ENCODE measurements at places on chromosomes 1 and 21.

- no peak for DNase-seq
These were observed at the start of gene TNFRSF8 for GRCh38 chr1:12063141-12064072. Gene TNFRSF8 (plus strand): TSS chr1:12063303. CDS start chr1:12063599, 296 bp downstream.

DNA sequence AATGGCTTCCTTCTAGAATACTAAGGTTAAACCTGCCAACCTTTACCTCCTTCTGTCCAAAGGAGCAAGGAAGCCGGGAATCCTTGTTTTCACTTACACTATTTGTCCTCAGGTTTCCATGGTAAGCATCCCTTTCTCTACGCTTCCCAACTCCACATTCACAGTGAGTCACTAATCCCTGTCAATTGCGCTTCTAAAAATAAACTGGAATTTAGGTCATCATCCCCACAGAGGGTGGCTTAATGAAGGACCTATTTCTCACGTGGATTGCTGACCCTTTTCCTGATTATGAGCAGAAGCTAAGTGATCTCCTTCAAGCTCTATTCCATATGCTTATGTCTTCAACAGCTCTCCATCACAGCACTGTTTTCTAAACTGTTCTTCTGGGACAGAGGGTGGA, 39.9 kb upstream of the ABCA4 start:
- no peak for DNase-seq

GRCh38 chr1:154418062-154418921, 13.1 kb downstream of the IL6R start:
- no peak for DNase-seq

DNA sequence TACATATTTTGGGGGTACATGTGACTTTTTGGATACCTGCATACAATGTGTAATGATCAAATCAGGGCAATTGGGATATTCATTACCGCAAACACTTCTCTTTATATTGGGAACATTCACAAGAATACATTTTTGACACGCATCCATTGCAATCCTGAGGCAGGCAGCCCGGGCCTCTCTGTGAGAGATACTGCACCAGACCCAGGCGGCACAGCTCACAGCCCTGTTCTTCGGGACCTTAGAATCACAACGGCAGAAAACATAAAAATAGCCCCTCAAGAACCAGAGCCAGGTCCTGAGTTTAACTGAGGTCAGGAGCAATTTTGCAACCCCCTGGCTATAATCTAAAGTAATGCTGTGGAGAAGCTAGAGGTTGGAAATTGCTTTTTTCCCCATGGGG, 90.8 kb upstream of the PGBD5 start:
- no peak for DNase-seq

DNA sequence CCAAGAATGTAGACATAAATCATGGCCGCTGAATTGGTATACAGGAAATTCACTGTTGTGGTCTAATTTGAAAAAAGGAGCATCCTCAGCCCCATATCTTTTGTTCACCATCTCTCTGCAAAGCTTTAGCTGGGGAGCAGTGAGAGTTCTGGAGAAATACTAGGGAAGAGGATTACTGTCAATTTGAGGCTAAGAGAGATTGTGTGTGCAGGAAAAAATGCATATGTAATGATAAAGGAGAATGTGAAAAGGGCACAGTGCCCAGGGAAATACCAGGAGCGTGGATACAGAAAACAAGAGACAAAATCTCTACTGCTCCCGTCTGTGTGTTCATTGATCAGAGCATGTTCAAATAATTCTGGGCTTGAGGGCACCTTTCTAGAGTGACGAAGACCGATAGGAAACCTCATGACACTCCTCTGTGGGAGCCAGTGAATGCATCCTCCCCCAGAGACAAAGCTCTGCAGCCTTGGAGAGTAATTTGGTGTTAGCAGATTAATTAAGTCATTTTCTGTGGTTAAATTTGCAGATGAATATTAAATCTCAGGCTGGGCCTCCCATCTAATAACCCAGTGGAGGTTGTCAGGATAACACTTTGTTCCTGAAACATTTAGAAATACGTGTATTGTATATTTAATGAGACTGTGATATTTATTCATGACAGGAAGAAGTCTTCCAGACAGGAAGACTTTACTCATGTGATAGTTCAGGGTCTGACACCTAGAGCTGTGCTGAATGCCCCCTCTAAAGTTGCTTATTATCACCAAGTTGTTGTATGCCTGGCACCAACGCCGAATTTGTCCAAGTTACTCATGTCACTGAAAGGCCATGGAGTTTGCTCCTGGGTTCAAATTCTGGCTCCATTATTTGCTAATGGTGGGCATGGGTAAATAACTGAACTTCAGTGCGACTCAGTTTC, 287.3 kb upstream of the SGIP1 start:
- no peak for DNase-seq

DNA sequence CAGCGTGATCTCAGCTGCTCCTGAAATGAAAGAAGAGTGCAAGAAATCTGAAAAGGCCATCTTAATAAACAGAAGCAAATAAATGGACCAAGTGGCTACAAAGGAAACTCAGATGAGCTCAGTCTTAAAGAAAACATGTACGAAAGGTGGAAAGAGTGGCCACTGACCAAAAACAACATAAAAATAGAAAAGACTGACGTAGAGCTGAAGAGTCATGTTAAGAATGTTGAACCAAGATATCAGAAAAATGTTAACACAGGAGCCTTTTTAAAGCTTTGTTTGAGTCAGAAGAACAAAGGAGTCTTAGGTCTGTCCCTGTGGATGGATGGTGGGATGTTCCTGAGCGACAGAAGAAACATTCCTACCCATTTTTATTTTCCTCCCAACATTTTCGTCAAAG, 30.8 kb upstream of the ZNF648 start:
- DNase-seq: no peak

- no peak for DNase-seq
These were observed 216.3 kb downstream of the COL11A1 start for GRCh38 chr1:102891868-102892625.

DNA sequence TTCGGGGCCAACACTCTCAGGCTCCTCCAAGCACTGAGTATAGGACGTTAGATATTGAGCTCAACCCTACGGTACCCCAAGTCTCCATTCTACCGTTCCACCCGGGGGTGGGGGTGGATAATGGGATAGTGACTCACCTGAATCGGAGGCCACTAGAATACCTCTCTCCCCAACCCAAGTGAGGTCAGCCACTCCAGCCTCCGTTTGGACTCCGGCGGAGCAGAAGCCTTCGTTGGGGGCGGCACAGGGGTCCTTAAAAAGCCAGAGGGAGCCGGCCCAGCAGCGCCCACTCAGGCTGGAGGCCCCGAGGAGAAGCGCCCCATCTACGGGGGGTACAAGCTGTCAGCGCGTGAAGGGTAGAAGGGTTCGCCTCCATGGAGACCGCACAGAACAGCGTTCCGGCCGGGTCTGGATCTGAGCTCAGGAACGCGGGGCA, 556 bp downstream of the WDR77 start:
- no peak for DNase-seq

GRCh38 chr1:10498231-10498630, 23.5 kb downstream of the PEX14 start:
- DNase-seq: no peak

- DNase-seq: no peak
These were observed 40.4 kb upstream of the KCNH1 start for GRCh38 chr1:211174375-211174774.

GRCh38 chr1:201946224-201946908, at the start of gene LMOD1:
Gene LMOD1 (minus strand): TSS chr1:201946548. CDS start chr1:201946340, 208 bp downstream.
- no peak for DNase-seq

GRCh38 chr1:241330619-241331327, 26.2 kb downstream of the RGS7 start:
- DNase-seq: no peak

GRCh38 chr1:58763214-58763613, 20.6 kb downstream of the JUN start:
- DNase-seq: no peak

GRCh38 chr1:1625404-1625775, 6.6 kb upstream of the MMP23B start:
- no peak for DNase-seq

GRCh38 chr1:13593511-13594131, 10.0 kb downstream of the PDPN start:
- DNase-seq: no peak

DNA sequence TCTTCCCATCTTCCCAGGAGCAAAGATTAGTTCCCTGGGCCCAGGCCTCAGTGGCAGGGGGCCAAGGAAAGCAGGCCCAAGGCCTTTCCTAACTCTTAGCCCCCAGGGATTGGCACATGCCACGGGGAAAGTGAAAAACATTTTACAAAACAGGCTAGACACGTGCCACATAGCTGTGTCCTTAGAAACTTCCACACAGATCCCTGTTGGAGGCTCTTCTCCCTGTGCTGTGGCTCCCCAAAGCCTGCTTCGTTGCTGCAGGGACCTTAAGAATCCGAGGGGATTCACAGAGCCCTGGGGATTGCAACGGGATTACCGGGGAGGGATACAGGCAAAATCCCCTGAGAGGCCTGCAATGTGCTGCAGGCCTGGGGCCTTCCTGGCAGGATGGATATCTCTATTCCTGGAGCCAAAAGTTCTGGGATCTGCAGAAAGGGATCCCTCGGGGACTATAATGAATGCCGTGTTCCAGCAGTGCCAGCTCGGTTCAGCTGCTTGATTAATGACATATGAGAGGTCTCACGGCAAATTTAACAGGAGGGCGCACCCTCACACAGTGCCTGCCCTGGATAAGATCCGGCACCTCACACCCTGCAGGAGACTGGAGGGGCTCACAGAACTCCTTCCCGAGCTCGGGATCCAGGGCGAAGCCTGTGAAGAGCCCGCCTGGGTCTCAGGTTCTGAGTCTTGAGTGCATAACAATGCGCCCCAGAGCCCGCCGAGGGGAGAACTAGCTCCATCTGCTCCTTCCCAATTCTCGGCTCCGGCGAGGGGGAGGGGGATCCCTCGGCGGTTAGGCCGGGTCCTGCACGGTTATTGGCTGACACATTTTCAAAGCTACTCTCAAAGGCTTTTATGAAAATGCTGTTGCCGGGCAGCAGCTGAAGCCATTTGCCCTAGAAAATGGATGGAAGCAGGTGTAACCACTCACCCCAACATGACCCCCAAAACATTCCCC, 15.3 kb upstream of the RGS8 start:
- DNase-seq: no peak

GRCh38 chr1:117479086-117479485, 111.8 kb downstream of the MAN1A2 start:
- DNase-seq: no peak

GRCh38 chr1:59595774-59596173, 219.0 kb upstream of the HOOK1 start:
- no peak for DNase-seq
